ENCODE measurements at places on chromosomes 5 and 9.

DNA sequence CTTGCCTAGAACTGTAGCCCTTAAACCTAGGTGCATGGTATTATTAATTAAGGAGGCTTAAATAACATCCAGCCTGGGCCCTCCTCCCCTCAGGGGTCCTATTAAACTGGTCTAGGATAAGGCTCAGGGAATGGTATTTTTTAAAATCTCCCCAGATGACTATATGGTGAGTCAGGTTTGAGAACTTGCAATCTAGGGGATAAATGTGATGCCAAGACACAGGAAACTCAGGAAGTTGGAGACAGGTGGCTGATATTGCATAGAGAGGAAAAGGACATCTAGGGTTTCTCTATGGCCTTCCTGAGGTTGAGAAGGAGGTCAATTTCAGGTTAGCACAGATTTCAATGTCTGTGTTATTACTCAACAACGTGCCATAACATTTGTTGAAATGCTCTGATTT lies 581.0 kb downstream of the TLE1 start:
- no peak for DNase-seq

GRCh38 chr9:41229408-41230401 lies 40.6 kb upstream of the ZNG1F start:
- no peak for DNase-seq

DNA sequence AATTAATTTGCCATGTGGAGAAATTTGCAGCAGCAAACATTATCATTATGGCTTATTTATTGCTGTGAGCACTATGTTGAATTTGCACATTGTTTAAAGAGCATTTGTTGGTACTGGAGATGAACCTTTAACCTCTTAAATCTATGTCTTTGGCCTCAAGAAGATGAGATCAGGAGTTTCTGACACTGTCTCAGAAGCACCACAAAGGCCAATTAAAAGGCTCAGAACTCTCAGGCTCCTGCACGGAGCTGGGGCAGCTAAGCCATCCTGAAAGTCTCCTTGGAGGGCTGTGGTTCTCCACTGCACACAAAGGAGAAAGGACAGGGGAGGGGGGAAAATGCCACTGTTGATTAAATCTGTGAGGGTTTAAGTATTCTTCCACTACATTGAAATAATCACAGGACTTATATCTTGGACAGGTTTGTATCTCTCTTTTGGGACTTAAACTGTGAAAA lies 33.1 kb downstream of the ZNF366 start:
- DNase-seq: no peak

GRCh38 chr9:126166291-126166690 lies 160.3 kb upstream of the MVB12B start:
- no peak for DNase-seq

GRCh38 chr9:97889941-97890887 lies 32.1 kb downstream of the TRMO start:
- DNase-seq: no peak

GRCh38 chr5:15558240-15558639 lies 58.3 kb downstream of the FBXL7 start:
- DNase-seq: no peak

GRCh38 chr9:111728617-111729366 lies 65.9 kb downstream of the SHOC1 start:
- no peak for DNase-seq

GRCh38 chr5:150384701-150385100 lies 27.2 kb downstream of the TCOF1 start:
- no peak for DNase-seq

GRCh38 chr5:67156976-67157583 lies 39.5 kb downstream of the CD180 start:
- peak; percentile 11 for DNase-seq

DNA sequence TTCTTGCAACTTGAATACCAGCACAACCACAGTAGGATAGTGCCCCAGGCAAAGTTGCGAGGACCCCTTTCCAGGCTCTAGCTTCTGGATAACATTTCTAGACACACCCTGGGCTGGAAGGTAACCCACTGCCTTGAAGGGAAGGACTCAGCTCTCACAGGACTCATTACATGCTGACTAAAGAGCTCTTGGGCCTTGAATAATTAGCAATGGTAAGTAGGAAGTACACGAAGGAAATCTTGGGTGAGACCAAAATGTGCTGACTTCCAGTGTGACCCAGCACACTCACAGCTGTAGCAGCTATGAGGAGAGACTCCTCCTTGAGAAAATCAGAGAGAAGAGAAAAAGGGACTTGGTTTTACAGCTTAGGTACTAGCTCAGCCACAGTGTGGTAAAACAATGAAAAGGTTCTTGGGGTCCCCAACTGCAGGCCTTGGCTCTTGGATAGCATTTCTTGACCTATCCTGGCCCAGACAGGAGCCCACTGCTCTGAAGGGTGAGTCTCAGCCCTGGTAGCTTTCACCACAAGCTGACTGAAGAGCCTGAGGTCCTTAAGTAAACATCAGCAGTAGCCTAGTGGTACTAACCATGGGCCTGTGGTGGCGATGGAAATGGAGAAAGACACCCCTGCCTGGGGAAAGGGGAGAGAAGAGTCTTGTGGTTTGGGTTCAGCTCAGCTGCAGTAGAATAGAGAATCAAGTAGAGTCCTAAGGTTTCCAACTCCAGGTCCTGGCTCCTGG lies 621.7 kb downstream of the SEMA5A start:
- no peak for DNase-seq

GRCh38 chr5:163913548-163913947 lies 408.1 kb downstream of the MAT2B start:
- no peak for DNase-seq

DNA sequence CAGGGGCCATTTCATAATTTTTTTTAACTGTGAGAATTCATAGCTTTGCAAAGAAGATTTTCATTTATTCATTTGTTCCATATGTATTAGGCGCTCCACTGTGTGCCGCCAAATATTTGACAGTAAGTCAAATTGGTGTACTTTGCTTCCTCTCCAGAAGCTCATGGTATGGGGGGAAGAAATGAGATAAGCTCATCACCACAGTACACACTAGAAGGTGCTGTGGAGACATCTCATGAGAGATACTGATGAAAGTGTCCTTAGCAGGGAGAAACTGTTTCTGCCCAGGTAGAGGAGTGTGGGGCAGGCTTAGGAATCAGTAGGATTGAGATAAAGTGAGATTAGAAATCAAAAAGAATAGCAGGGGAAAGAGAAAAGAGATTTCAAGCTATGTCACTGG lies 136.2 kb downstream of the CDH6 start:
- DNase-seq: no peak

DNA sequence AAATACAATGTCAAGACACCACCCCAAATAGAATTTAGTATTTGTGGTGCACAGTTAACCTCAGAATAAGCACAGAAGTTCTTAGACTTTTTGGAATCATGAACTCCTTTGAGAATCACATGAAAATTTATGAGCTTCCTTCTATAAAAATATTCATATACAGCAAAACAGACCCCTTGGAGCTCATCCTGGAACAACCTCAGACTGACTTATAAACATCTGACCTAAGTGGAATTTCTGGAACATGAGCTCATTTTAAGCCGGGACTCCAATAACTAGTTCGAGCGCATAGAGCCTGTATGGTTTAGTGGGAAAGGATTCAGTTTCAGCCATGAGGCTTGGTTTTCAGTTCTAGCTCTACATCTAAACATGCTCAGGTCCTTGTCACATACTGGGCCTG lies 192.3 kb downstream of the DEPDC1B start:
- DNase-seq: no peak

DNA sequence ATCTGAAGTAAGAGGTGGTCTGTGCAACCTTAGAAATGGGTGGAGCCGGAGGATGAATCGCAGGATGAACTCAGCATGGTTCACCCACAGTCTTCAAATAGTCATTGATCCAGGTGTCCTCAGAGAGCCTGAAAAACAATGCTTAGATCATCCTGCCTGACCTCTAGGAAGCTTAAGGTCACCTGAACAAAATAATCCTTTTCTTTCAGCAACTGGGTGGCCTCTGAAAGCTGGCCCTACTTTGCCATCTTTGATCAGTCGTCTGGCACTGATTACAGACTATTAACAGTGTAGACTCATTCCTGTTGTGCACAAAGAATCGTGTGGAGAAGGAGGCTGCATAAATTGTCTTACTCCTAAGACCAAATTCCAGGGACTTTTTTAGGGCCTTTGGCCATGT lies 50.7 kb downstream of the PIP5K1B start:
- DNase-seq: no peak

GRCh38 chr9:80964914-80965313 lies 724.4 kb downstream of the TLE1 start:
- DNase-seq: no peak

DNA sequence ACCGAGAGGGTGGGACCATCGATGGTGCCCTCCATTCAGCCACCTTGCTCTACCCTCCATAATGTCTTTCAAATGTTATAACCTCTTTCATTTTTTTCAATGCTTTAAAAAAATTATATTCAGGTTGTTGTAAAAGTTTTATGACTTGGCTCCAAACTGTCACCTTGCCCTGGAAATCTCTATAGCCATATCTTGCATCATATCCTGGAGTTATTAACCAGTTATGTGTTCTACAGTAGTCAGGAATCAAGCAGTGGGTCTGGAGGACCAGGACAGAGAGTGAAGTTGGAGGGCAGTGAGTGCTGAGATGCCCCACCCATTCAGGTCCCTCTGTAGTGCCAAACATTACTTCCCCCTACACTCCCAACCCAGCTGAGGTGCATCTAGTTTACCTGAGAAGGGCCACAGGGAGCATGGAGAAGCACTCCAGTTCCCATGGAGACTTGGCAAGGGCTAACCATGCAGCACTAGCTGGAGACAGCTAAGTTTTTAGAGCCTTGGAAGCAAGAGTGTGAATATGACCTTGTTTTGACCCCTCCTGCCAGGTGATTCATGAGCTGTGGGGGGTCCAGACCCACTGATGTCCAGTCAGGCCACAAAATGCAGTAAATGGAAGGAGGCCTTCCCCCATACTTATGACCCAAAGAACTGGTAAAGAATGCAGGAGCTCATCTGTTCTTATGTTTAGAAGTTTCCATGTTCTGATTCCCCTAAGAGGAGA lies 5.5 kb downstream of the IFNA8 start:
- DNase-seq: no peak

- DNase-seq: no peak
Measured at GRCh38 chr9:117707561-117707960, 3.4 kb downstream of the TLR4 start.

DNA sequence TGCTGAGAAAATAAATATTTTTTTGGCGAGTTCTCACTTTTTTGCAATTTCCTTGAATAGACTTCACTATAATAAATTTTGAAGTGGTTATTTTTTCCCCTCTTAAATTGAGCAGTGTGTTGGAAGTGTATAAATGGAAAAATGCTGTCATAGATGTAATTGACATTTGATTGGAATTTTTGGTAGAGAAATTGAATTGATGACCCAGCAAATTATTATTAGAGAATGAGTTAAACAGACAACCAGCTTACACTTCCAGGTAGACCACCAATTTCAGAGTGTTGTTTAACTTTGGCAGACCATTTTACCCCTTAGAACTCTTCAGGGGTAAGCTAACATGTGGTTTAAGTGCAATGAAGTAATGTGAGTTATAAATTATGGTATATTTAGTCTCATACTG lies 1.9 kb downstream of the FAF2 start:
- DNase-seq: no peak

DNA sequence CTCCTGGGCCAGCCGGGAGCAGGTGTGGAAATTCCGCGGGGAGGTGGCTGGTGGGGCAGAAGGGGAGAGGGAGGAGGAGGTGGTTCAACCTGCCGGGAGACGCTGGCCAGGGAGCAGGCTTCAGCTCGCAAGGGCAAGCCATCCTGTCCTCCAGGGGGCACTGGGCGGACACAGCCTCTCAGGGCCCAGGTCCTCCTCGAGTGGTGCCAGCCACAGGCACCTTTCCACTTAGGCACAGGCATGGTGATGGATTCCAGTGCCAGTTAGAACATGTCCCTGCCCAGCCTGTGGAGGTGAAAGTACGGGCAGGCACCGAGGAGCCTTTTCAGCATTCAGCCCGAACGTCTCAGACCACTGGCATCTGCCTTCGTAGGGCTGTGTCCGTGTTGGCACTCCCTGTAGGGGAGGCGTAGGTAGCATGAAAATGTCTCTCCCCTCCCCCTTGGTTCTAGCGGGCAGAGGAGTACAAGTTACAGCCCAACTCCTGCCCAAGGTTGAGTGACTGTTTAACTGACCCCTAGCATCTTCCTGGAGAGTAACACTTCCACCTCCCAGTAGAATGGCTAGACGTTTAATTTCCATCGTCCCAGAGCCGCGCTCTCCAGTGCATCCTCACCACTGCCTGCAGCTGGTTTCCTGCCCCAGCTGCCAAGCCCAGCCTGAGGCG lies 48.9 kb downstream of the DAB2IP start:
- no peak for DNase-seq

DNA sequence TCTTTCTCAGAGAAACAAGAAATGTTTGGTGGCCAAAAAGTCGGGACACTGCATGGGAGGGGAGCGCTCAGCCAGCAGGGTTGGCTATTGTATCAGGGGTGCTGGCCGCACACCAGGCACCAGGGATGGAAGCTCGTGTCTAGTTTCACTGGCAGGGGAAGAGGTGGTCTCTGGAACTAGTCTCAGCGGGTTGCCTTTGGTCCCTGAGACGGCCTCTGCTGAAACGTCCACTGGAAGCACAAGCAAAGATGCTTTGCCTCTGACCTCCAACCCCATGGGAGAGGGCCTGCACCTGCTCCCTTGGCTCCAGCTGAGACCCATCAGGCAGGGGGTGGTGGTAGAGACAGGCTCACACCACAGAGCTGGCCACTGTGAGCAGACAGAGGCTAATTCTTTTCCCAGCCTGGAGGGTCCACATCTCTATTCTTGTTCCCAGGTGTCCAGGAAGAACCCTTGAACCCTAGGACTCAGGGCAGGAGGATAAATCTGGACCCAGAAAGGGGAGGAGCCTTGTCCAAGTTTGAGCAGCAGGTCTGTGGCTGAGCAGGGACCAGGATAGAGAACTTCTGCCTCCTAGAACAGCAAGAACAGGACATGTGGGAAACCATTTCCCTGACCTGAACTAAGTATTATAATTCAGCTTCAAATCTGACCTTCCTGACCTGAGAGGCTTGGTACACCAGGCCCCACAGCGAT lies 102.6 kb downstream of the RGS3 start:
- DNase-seq: no peak

- no peak for DNase-seq
Measured at GRCh38 chr9:81855538-81855937, 72.7 kb upstream of the SPATA31D4 start.

DNA sequence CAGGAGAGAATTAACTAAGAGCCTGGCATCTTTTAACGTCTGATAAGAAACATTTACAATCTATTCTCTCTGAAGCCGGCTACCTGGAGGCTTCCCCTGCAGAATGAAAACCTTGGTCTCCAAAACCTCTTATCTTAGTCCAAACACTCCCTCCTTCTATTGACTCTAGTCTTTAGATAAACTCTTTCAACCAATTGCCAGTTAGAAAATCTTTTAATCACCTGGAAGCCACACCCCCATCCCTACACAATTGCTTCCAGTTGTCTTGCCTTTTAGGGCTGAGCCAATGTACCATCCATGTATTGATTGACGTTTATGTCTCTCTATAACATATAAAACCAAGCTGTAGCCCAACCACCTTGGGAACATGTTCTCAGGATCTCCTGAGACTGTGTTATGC lies 1343.1 kb upstream of the C9orf72 start:
- DNase-seq: no peak
